T-helper 17 cell (primary cell): ENCODE measurements at places on chromosomes 2 and 18.
A peak's percentile ranks its signal among the peaks of the same experiment; 100 is the strongest.

DNA sequence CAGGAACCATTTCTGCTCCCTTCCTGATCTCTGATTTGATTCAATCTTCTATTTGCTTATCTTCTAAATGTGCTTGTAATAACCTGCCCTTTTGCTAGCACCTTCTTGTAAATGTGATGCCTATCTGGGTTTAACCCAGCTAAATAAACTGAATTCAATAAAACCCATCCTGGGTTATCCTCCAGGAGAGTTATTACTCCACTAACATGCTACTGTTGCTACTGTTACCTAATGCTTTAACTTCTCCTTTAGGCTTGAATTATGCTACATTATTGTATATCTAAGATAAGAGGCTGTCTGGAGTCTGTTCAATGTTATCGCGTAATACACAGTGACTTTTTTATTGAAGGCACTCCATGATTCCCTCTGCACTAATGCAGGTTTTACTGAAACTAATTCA lies 206.5 kb upstream of the CTAGE1 start:
- H3K27me3 ChIP-seq: no peaks in the 10 kb centered on the region
- no peak for DNase-seq
- H3K4me1 ChIP-seq: no peaks in the 10 kb centered on the region
- no peaks in the 10 kb centered on the region for H3K36me3 ChIP-seq
- no peak overlapping the region for H3K4me3 ChIP-seq
- H3K27ac ChIP-seq: no peak overlapping the region

DNA sequence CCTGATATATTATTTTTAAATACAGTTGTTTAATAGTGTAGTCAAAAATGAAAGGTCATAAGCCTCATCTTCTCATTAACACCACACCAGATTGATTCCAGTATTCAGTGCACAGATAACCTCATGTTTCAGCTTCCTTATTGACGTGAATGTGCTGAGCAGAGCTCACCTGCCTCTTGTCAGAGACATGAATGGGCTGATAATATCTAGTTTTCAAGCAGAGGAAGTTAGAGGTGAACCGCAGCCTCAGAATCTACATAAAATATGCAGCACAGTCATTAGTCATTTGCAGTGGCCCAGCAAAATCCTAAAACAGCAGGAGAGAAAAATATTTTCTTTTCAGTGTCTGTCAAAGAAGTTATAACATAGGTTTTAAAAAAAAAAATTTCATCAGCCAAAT lies 216.2 kb downstream of the GBX2 start:
- H3K27ac ChIP-seq: no peak overlapping the region
- peaks cover 19% of the 10 kb centered on the region for H3K4me1 ChIP-seq
- DNase-seq: no peak

DNA sequence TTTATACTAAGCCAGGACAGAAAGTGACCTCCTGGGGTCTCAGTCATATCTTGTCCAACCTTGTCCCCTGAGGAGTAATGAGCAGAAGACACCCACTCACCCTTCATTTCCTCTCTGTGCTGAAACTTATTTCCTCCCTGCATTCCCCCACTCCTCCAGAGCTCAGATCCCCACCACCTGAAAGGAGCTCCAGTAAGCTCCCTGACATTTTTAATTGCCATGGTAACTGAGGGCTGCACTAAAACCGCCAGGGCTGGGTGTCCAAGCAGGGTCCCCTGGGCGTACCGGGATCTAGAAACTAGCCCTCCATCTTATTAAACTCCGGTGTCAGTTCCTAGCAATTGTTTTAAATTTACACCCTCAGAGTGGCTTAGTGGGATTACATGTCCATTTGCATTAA lies 393.3 kb upstream of the HNRNPA3 start:
- no peaks in the 10 kb centered on the region for H3K36me3 ChIP-seq
- peaks cover 26% of the 10 kb centered on the region for H3K27me3 ChIP-seq
- peaks cover 3% of the 10 kb centered on the region for H3K4me1 ChIP-seq

- H3K36me3 ChIP-seq: peaks cover 3% of the 10 kb centered on the region
- H3K27ac ChIP-seq: peak overlapping the region; percentile 43
- no peaks in the 10 kb centered on the region for H3K27me3 ChIP-seq
- DNase-seq: no peak
These were observed 654 bp upstream of the ASB1 start for GRCh38 chr2:238425979-238426567.

- H3K27ac ChIP-seq: no peak overlapping the region
- peaks cover 20% of the 10 kb centered on the region for H3K27me3 ChIP-seq
- no peak for DNase-seq
- H3K36me3 ChIP-seq: no peaks in the 10 kb centered on the region
These were observed 191.9 kb upstream of the TCF4 start for GRCh38 chr18:55779691-55780585.

DNA sequence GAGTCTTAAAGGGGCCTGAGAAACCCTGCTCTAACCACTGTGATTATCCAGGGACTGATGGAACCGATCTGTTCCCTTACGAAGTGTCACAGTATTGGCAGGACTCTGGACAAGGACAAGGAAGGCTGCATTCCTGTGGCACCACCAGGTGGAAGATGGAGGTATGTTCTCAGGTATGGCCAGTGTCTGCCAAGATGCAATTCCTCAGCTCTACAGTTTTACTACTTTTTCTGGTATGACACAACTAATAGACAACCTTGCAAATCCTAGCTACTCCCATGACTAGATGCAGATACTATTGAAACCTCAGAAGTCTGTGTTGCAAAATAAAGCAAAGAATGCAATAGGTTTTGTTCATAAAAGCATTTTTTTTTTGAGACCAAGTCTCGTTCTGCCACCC lies 14.6 kb downstream of the RAB31 start:
- DNase-seq: no peak
- peaks cover 4% of the 10 kb centered on the region for H3K4me1 ChIP-seq
- H3K27ac ChIP-seq: no peak overlapping the region
- peaks cover 42% of the 10 kb centered on the region for H3K27me3 ChIP-seq
- H3K36me3 ChIP-seq: peaks cover 6% of the 10 kb centered on the region

DNA sequence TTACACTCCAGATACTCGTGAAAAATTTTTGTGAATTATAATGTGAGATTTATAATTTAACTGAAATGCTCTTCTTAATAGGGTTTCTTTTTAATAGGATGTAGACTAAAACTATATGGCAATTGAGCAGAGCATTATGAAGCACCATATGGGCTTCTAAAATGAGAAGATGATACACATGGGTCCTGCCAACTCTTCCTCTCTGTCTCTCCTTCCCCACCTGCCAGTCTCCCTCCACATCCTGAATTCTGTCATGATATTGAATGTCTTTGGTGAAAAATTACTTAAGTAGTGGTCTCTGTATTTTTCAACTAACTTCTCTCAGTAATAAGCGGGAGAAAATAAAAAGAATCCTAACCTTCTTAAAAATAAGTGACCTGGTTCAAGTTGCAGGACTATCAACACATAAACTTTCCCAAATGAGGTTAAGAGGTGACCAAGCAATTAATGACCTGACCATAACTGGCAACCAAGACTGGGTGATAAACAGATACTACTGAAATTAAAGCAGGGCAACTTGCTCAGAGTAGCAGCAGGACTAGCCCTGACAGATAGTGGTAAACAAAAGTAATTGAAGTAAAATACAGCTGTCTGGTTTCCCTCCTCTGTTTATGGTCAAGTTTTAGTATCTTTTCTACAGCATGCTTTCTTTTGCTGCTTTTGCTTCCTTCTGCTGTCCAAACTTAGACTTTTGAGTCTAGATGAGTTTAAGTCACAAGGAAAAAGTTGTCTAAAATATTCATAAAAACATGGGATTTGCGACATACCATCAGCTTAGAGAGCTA lies 117.1 kb upstream of the PDE1A start:
- peaks cover 7% of the 10 kb centered on the region for H3K27me3 ChIP-seq
- no peak overlapping the region for H3K4me3 ChIP-seq
- no peaks in the 10 kb centered on the region for H3K4me1 ChIP-seq
- no peak overlapping the region for H3K27ac ChIP-seq
- DNase-seq: no peak

DNA sequence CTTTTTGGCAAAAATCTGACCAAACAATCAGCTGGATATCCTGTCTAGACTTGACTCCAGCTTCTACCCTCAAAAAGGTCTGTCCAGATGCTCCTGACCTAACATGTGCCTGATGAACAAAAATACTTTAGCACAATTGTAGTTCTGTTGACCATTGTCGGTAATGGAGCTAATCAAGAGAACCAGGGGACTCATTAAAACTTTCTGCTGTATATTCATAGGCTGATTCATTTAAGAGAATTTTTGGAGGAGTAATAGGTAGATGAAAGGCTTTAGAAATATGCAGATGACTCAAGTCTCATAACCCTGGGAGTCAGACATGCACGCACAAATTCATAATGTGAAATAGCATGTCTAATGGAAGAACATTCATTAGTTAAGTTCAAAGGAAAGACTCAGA lies 514.2 kb downstream of the TXNL1 start:
- no peak for DNase-seq
- no peak overlapping the region for H3K4me3 ChIP-seq
- H3K36me3 ChIP-seq: no peaks in the 10 kb centered on the region
- no peaks in the 10 kb centered on the region for H3K4me1 ChIP-seq

DNA sequence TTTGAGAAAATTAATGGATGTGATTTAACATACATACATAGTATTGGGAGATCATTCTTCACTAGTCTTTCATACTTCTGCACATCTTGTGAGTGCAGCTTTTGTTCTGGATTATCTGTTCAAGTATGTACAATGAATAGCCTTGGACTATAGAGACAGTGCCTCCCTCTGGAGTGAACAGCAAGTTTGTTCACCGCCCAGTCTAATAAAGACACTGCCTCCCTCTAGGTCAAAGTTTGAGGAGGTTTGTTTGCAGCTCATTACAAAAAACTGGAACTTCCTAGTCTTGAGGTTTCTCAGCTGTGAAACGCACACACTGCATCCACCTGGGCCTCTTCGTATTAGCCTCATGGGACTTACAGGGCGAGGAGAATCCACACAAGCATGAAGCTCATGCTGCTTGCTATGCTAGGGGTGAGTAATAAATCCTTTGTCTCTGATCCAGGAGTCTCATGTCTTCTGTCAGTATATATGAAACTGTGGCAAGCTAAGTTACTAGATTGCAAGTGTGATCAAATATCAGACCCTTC lies 26.0 kb upstream of the LAPTM4A start:
- H3K27ac ChIP-seq: no peak overlapping the region
- peaks cover 4% of the 10 kb centered on the region for H3K36me3 ChIP-seq
- H3K27me3 ChIP-seq: peaks cover 14% of the 10 kb centered on the region
- DNase-seq: no peak
- H3K4me3 ChIP-seq: no peak overlapping the region

- no peak overlapping the region for H3K27ac ChIP-seq
- H3K27me3 ChIP-seq: no peaks in the 10 kb centered on the region
- no peak for DNase-seq
- no peaks in the 10 kb centered on the region for H3K36me3 ChIP-seq
These were observed 15.2 kb downstream of the R3HDM1 start for GRCh38 chr2:135546436-135546835.

- H3K4me3 ChIP-seq: no peak overlapping the region
- DNase-seq: no peak
- peaks cover 4% of the 10 kb centered on the region for H3K36me3 ChIP-seq
- peaks cover 13% of the 10 kb centered on the region for H3K4me1 ChIP-seq
- no peak overlapping the region for H3K27ac ChIP-seq
These were observed 19.5 kb downstream of the SLC25A12 start for GRCh38 chr2:171874517-171874916.

- no peak overlapping the region for H3K27ac ChIP-seq
- H3K4me3 ChIP-seq: no peak overlapping the region
- peaks cover 5% of the 10 kb centered on the region for H3K4me1 ChIP-seq
- peaks cover 5% of the 10 kb centered on the region for H3K27me3 ChIP-seq
- no peak for DNase-seq
These were observed 61.9 kb upstream of the CREB1 start for GRCh38 chr2:207467716-207468347.

GRCh38 chr18:60646725-60647124 lies 274.1 kb upstream of the MC4R start:
- no peaks in the 10 kb centered on the region for H3K27me3 ChIP-seq
- DNase-seq: no peak
- H3K4me3 ChIP-seq: no peak overlapping the region
- H3K27ac ChIP-seq: no peak overlapping the region
- H3K36me3 ChIP-seq: no peaks in the 10 kb centered on the region
- no peaks in the 10 kb centered on the region for H3K4me1 ChIP-seq

- H3K27me3 ChIP-seq: no peaks in the 10 kb centered on the region
- H3K4me1 ChIP-seq: peaks cover 4% of the 10 kb centered on the region
- no peak overlapping the region for H3K27ac ChIP-seq
- H3K36me3 ChIP-seq: peaks cover 2% of the 10 kb centered on the region
- no peak overlapping the region for H3K4me3 ChIP-seq
These were observed 90.0 kb downstream of the COMMD1 start for GRCh38 chr2:61995515-61995914.

GRCh38 chr2:189008555-189009262 lies 34.5 kb downstream of the COL3A1 start:
- H3K4me3 ChIP-seq: no peak overlapping the region
- H3K4me1 ChIP-seq: no peaks in the 10 kb centered on the region
- no peak overlapping the region for H3K27ac ChIP-seq

DNA sequence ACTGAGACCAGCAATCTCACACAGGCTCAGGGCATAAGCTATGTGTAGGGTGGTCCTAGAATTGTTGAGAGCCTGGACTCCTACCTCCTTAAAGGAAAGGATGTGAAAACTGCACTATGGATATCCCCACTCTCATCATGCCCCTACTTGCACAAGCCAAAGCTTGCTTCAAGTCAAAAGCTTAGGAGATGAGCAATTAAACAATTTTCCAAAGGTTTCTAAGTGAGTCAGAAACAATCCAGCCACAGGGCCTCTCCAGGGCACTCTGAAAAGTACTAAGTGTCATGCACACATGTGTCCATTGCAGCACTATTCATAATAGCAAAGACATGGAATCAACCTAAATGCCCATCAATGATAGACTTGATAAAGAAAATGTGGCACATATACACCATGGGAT lies 215.4 kb downstream of the AFF3 start:
- no peaks in the 10 kb centered on the region for H3K36me3 ChIP-seq
- no peak overlapping the region for H3K4me3 ChIP-seq
- no peak overlapping the region for H3K27ac ChIP-seq
- H3K4me1 ChIP-seq: no peaks in the 10 kb centered on the region
- no peak for DNase-seq

- no peak overlapping the region for H3K27ac ChIP-seq
- no peaks in the 10 kb centered on the region for H3K36me3 ChIP-seq
- no peaks in the 10 kb centered on the region for H3K4me1 ChIP-seq
- H3K27me3 ChIP-seq: peaks cover 17% of the 10 kb centered on the region
- DNase-seq: no peak
These were observed 248.8 kb downstream of the MREG start for GRCh38 chr2:215764441-215765048.

- H3K27ac ChIP-seq: peak overlapping the region; percentile 39
- no peaks in the 10 kb centered on the region for H3K27me3 ChIP-seq
- H3K36me3 ChIP-seq: peaks cover 2% of the 10 kb centered on the region
- no peaks in the 10 kb centered on the region for H3K4me1 ChIP-seq
- H3K4me3 ChIP-seq: no peak overlapping the region
- DNase-seq: no peak
These were observed 45.5 kb downstream of the KCTD1 start for GRCh38 chr18:26502823-26503222.

DNA sequence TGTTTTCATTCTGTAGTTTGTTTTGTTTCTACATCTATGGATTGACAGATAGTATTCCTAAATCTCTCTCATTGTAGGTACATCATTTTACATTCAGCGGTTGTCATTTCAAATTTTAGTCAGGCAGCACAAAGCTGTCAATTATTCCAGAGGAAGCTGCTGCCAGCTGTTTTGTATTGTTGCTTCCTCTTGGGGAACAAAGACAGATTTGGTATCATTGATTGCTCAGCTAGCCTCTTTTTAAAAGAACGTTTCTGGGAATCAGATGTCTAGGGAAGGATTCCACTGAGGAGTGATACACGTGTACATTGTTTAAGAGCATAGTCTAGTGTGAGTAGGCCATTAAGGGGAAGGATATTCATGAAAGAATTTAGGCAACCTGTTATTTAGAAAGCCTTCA lies 145.8 kb downstream of the AGPS start:
- no peak for DNase-seq
- no peaks in the 10 kb centered on the region for H3K27me3 ChIP-seq
- no peaks in the 10 kb centered on the region for H3K4me1 ChIP-seq
- H3K27ac ChIP-seq: no peak overlapping the region
- H3K4me3 ChIP-seq: no peak overlapping the region
